Lower leg skin (tissue), 4 donors: ENCODE measurements at places on chromosomes 12 and 14.

DNA sequence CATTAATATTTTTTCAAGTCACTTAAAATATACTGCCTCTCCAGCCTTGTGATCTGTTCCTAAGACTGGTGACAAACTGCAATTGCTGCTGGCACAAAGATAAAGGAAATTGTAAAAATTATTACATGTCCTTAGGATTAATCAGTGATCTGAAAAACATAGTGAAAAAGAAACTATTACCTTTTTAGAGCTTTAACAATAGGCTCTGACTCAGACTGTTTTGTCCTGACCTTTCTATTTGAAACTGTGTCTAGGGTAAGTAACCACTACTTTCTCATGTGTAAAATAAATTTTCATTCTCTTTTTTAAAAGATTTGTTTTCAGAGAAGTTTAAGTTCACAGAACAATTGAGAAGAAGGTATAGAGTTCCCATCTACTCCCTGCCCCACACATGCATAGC, 80.4 kb upstream of the CLEC14A start:
- no peak for DNase-seq

DNA sequence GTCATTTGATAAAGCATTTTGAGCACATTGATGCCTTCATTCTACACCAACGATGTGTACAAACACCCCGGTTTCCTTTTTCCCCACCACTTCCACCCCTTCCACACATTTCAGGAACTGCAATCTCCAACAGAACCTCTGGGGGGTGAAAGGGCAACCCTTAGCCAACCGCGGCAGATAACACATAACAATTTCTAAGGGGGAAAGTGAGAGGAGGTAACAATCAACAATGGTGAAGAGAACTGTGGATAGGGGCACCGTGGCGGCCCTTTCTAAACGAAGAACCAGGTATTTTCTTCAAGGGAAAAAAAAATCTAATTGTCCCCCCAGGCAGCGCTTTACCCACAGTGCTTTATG, 1.1 kb downstream of the KITLG start:
- DNase-seq: no peak

GRCh38 chr12:106246891-106247673, 738 bp downstream of the CKAP4 start:
- DNase-seq: peak; percentile 43

DNA sequence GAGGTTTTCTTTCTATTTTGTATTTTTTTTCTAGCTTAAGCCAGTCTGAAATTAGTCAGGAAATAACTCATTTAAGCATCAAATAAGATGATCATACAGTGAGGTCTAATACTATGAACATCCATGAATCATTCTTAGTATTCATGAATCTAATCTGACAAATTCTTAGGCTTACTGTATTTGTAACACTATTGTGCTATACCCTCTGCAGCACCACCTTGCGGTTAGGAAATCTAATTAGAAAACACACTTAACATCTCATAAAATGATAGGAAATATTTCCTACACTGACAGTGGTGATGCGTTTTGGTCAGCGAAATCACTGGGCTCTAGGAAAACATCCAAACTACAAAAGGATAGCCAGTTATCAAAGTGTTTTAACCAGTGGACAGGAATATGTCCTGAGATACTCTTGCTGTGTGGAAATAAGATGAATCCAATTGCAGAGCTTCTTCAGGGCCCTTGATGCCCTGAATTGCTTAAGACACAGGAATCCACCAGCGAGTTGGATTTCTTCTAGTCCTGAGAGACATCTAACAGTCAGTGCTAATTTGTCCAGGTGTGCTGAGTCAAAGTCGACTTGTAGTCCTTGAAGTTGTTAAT, 109.3 kb upstream of the MYF6 start:
- DNase-seq: no peak

DNA sequence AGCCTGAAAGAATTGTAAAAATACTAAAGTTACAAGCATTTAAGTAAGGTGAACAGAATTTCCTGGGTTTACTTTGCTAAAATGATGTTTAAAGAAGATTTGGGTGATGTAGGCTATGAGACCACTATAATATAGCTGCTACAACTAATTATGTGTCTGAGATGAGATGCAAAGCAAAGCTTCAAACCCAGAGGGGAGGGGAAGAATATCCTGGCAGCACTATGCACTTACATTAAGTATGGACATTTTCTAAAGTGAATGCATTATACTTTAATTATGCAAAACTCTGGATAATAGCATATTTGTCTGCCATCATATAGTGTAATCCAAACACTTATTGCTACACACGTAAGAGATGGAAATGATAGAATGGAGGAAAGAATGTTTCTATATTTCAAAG, 1003.7 kb downstream of the GALC start:
- DNase-seq: no peak

DNA sequence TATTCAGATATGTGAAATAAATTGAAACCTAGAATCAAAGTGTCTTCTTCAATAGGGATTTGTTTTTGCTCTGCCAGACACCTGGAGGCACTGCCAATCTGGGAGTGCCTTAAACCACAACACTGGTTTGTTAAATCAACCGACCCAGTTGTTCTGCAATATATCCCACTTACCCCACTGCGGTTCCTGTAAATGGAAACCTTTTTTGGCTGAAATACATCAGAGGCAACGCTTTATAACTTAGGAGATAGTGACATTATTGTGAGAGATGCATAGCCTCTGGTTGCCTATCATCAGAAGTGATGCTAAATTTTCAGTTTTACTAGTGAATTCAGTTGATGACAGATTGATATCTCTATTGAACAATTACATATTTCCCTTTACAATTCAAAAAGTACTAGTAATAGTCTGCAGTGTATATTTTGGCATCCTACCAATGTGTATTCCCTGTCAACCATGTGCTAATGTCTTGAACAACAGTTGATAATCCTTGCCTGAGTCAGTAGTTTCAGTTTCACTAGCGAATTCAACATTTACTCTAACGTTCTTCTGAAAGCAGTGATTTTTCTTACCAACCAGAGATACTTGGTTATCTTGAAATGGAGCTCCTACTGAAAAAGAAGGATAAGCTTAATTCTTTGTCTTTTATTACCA, 30.5 kb downstream of the PPP2R5C start:
- DNase-seq: no peak
